ENCODE measurements at places on chromosomes 4 and X. TPM values are rescaled to one million over a fixed set of nuclear protein-coding genes. Genes with fewer than 3 reads are reported as not detected.

GRCh38 chr4:79528241-79528706, 120.2 kb upstream of the GK2 start:
- DNase-seq, result no peak

DNA sequence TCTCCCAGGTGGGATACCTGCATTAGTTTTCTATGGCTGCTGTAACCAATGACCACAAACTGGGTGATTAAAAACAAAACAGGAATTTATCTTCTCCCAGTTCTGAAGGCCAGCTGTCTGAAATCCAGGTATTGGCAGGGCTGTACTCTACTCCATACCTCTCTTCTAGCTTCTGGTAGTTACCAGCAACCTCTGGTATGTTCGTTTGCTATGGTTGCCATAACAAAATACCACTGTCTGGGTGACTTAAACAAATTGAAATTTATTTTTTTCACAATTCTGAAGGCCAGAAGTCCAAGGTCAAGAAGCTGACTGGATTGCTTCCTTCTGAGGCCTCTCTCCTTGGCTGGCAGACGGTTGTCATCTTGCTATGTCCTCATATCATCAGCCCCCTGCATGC, 642.1 kb upstream of the TENM3 start:
- no peak for DNase-seq

DNA sequence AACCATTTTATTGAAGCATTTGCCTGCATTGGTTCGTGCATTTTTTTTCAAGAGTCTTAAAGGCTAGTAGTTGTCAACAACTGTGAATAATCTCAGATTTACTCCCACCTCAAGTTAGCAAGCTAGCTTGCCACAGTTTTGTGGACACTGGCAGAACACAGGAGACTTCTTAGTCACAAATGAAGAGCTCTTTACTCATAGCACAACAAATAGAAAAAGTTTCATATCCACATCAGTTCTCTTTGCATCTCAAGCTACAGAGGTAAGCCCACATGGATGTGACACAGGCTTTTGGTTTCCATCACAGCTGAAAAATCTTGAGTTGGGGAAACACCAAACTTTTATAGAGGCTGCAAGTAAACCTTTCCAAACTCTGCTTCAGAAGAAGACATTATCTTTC, 2315.7 kb upstream of the TENM3 start:
- no peak for DNase-seq

- DNase-seq, result no peak
Measured at GRCh38 chr4:183329954-183330742, 7.9 kb upstream of the CLDN24 start.

DNA sequence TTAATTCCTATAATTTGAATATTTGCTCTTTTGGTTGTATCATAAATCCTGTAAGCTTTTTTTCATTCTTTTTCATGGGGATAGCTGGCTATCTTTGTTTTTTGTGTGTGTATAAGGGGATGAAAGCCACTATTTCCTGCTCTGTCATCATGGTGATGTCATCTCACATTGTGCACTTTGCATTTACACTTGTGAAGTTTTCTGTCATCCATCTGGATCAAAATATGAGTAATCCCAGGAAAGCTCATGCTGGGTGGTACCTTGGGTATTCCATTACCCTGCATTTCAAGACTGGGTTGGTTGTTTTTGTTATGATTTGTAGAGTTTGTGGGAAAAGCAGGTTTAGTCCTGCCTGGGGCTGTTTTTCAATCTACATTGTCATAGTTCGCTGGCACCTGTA, 367.3 kb downstream of the CHIC1 start:
- DNase-seq, result no peak

GRCh38 chr4:66108898-66109297, 438.6 kb upstream of the EPHA5 start:
- DNase-seq, result no peak

- DNase-seq, result no peak
Measured at GRCh38 chr4:186948361-186949242, 224.9 kb upstream of the FAT1 start.

The NAT8L gene
- total RNA-seq, result 8.1 TPM

DNA sequence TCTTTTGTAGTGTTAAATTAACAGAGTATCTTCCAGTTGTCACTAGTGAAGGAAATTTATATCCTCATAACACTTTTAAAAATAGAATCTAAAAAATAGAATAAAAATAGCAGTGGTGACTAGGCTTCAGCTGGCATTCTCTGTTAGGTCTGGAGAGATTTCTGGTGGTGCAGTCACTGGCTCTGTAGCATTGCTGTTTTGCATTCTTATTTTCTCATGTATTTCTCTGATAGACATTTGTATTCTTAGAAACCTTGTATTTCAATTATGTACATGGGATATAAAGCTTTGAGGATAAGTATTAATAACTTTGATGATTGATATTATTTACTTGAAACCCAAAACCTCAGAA, 87.6 kb downstream of the TMEM131L start:
- DNase-seq, result no peak

- no peak for DNase-seq
Measured at GRCh38 chr4:101862595-101862994, 72.1 kb downstream of the BANK1 start.

The CLIC2 gene
- total RNA-seq, result 25.3 TPM

The ANXA10 gene
- not detected for total RNA-seq

- no peak for DNase-seq
Measured at GRCh38 chr4:48680848-48681568, 99.1 kb downstream of the FRYL start.

The EDA gene
- total RNA-seq, result 9.2 TPM

The THAP9 gene
- 5.5 TPM for total RNA-seq

The BBS12 gene
- 4.2 TPM for total RNA-seq

DNA sequence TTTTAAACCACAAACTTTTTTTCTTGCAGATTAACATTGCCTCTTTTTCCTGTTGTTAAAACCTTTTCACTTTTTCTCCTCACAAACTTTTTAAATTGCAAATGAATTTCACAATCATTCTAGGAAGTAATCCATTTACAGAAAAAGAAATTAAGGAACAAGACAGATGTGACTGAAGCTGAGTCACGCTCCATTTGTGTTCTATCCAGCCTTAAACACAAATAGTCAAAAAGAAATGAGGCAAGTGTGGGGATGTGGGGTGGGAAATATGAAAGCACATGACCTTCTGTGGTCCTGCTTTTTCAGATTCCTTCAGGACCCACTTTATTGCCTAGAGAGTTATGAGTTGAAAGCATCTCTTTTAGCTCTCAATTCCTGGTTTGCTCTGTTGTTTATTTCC, 197.0 kb downstream of the ADGRL3 start:
- no peak for DNase-seq

DNA sequence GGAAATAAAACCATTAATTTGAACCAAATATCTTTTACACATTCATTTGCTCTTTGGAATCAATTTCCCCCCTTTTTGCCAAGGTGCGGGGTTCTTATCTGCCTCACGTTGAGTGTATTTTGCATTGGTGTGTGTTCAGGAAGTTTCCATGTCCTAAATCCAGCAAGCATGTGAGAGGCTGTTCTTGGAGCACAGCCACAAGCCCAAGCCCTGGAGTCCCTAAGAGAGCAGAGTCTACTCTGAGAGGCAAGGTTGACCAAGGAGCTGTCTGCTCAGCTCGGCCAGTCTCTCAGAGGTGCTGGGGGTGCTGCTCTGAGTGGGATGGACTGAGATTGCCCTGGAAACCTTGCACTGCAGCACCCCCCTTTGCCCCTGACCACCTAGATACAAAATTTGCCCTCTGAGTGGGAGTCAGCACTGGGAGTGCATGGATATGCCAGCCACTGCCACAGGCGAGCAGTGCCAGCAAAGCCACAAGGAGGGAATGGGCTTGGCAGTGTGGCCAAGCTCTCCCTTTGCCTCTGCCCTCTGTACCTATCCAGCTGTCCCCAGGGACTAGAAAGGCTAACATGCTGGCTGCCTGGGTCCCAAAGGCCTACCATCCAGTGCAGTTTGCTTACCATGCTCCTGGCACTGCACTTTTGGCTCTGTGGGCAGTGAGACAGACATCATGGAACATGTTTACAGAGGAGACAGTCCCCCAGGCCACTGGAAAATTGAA, 20.5 kb upstream of the FAM193A start:
- peak; percentile 66 for DNase-seq

All from sciatic nerve (tissue), 2 donors.